ENCODE measurements at places on chromosomes 11 and 22.
A peak's percentile ranks its signal among the peaks of the same experiment; 100 is the strongest.

- DNase-seq: no peak
Observed at GRCh38 chr11:33040862-33041453, 1.6 kb downstream of the TCP11L1 start.

DNA sequence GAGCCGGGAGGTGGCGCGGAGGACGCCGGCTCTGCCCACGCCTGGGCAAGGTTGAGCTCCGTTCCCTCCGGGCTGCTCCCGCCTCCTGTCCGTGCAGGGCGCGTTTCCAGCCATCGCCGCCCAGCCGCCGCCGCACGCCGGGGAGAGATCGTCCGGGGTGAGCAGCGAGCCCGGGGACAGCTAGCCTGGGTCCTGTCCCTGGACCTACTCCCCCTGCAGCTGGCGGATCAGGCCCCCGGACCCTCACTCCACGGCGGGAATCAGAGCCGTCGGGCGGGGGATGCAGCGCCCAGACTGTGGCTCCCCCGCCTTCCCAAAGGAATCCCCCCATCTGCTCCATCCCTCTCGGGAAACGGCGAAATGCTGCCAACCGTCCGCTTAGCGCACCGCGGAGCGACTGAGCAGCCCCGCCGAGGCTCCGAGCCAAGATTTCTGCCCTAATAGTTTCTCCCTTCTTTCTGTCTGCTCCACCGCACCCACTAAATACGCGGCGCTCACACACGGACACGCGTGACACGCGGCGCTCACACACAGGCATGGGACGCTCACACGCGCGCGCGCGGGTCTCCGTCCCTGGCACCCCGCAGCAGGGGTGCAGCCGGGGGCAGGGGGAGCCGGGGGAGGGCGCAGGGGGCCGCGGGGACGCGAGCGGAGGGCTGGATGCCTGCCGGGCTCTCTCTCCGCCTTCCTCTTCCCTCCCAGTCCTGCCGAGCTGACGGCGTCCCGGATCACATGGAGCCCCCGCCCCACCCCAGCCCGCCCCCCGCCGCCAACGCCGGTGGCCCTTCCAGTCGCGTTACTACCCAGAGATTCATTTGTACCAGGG lies at the start of gene KCNJ5:
KCNJ5 (plus strand) TSS at position 814 of the 826 bp plus-strand sequence. CDS start 19,918 bp downstream, outside the sequence.
- peak; percentile 12 for DNase-seq

DNA sequence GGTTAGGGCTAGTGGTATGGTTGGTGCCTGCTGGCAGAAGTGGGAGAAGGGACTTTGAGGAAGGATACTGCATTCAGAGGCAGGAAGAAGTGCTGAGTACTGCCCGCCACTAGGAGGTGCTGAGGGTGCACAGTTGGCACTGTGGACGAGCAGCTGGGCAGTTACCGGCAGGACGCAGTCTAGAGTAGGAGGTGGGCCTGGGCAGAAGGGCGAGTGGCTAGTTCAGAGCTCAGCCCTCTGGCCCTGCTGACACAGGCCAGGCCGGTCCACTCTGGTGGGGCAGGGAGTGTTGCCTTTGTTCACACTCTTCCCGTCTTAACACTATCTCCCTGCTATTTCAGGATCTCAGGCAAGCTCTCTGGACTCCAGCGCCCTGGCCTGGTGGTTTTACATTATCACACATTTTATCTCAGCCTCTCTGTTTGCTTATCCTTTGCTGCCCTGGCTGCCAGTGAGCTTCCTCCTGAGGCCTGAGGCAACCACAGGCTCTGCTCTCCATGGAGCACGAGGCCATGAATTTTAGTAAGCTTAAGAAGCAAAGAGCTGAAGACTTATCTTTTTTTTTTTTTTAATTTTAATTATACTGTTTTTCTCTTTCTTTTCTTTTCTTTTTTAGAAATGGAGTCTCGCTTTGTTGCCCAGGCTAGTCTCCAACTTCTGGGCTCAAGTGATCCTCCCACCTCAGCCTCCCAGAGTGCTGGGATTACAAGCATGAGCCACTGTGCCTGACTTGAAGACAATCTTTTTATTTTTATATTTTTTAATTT lies 26.9 kb downstream of the SNAP29 start:
- DNase-seq: peak; percentile 63

- DNase-seq: no peak
Observed at GRCh38 chr11:85307366-85307765, 319.8 kb downstream of the DLG2 start.

DNA sequence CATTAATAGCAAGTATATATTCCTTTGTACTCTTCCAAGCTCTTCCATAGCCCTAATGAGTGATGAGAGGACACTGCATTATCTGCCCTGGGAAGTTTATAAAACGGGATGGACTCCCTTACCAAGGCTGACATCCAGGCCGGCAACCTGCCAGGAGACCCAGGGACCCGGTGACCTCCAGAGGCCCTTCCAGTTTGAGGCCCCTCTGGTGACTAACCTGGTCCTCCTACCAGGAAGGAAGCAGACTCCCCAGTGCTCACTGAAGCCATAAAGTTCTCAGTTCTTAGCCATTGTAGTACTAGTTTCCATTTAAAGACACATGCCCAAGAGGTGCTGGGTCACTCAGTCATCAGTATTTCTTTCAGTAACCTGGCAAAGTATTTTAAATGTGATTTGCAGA lies 345.4 kb downstream of the TENM4 start:
- DNase-seq: no peak

DNA sequence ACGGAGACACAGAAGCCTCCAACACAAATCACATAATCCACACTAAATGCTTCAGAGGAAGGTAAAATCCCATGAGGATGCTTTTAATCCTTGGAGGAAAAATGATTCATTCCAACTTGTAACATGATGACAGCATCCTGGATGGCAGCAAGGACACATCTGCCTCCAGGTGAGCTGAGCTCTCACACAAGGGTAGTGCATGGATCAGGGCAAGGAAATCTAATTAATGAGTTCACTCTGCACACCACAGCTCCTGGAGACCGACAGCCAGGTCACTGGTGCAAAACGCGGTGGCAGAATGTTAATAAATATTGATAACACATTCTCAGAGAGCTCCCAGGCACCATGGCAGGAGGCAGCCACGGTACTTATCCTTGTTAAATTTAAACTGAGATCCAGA lies 40.3 kb upstream of the CYP2D6 start:
- DNase-seq: no peak

GRCh38 chr22:37904572-37905533 lies 1.2 kb upstream of the MICALL1 start:
- peak; percentile 98 for DNase-seq

GRCh38 chr22:36331306-36331911 lies 56.4 kb downstream of the MYH9 start:
- DNase-seq: peak; percentile 86

DNA sequence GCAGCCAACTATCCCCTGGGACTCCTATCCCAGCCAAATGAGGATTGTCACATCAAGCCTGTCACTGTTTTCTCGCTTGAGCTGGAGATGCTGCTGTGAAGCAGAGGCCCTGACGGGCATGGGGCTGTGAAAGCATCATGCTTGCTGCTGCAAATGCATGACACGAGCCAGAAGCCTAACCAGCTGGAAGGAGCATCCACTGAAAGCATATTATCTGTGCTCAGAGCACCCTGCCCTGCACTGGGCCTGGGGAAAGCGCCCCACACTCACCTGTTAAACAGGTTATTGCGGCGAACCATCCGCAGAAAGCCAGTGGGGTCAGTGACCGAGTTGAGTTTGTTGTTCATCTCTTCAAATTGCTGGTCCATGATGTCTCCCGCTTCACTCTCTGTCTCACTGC lies 110.9 kb upstream of the PITPNB start:
- DNase-seq: no peak

- DNase-seq: no peak
Observed at GRCh38 chr11:78812513-78813293, 238.0 kb upstream of the NARS2 start.

- DNase-seq: no peak
Observed at GRCh38 chr11:35853971-35854370, 89.9 kb upstream of the LDLRAD3 start.

GRCh38 chr22:31646186-31647019 lies 15.6 kb downstream of the PISD start:
- DNase-seq: peak; percentile 99

DNA sequence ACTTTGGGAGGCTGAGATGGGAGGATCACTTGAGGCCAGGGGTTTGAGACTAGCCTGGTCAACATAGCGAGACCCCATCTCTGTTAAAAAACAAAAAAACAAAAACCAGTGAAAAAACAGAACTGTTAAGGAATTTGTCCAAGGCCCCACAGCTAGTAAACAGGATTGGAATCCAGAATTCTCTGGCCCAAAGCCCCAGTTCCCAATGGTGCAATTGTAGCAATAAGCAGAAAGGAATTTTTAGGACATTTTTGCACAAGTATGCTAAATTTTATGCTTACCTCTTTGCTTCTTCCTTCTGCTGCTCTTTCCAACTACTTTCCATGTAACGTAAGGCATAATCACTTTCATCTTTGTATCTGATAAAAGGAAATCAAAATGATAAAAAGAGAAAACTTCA lies 11.6 kb downstream of the MISFA start:
- DNase-seq: no peak

DNA sequence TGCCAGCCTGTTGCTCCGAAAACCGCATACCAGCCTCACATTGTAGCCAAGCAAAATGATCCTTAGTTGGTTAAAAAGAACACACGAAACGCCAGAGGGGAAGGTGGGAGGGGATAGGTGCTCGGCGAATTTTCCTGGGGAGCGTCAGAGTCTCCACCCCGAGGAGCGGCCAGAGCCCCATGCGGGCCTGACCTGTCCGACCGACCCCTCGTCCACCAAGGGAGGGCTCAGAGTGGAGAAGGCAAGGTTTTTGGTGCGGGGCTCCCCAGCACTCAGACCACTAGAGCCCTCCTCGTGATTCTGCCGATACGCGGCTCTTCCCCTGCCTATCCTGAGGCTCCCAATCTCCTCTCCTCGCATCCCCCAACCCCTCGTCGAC lies 39.6 kb downstream of the DIXDC1 start:
- no peak for DNase-seq

- DNase-seq: no peak
Observed at GRCh38 chr11:291281-292210, 2.6 kb downstream of the PGGHG start.

GRCh38 chr11:111944651-111945051 lies 7.5 kb downstream of the DIXDC1 start:
- peak; percentile 78 for DNase-seq

GRCh38 chr22:41528938-41529561 lies 15.2 kb downstream of the POLR3H start:
- DNase-seq: no peak

DNA sequence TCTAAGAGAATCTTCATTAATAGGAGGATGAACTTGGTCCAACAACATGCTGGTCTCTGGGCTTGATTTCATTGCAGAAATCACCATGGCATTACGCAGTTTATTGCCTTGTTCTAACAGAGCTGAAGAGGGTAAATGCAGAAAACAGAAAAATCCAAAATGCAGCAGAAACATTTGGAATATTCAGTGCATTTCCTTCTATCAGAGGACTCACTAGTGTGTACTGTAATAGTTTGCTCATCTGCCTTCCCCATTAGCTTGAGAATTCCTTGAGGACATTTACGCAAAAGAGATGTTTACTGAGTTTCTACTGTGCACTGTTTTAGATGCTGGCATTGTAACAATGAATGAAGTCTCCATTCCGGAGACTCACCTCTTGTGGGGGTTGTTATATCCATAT lies 37.4 kb downstream of the C2CD3 start:
- no peak for DNase-seq

DNA sequence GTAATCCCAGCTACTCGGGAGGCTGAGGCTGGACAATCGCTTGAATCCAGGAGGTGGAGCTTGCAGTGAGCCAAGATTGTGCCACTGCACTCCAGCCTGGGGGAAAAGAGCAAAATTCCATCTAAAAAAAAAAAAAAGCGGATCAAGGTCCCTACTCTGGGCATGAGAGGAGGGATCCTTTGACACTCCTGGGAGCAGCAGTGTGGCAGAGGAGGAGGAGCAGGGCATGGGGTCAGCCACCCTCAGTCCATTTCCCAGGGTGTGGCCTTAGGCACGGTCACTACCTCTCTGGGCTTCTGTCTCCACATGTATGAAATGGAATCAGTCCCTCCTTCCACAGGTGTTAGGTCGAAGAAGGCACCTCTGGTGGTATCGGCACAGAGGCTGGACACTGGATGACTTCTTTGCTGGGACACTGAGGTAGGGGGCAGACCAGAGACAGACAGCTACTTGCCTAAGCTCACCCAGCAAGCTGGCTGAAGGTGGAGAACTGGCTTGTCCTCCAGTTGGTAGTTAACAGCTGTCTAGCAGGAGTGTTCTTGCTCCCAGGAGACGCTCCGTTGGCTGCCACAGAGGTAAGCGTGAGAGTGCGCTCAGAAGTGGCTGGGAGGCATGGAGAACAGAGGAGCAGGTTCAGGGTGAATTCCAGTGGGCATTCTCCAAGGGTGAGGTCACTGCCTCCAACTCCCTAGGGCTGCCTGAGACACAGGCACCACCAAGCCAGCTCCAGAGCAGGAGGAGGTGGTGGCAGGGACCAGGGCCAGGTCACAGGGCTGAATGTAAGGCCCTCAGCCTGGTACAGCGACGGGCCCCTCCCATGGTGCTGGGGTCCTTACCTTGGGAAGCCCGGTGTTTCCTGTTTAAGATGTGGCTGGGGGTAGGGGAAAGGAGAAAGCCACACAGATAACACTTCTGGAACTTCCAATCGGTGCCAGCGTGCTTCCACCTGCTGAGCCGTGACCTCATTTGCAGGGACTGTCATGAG lies 19.5 kb downstream of the TXN2 start:
- peak; percentile 99 for DNase-seq

GRCh38 chr22:19169947-19170318 lies 8.6 kb downstream of the SLC25A1 start:
- DNase-seq: no peak

GRCh38 chr22:41911001-41911611 lies 3.8 kb downstream of the SHISA8 start:
- DNase-seq: no peak

DNA sequence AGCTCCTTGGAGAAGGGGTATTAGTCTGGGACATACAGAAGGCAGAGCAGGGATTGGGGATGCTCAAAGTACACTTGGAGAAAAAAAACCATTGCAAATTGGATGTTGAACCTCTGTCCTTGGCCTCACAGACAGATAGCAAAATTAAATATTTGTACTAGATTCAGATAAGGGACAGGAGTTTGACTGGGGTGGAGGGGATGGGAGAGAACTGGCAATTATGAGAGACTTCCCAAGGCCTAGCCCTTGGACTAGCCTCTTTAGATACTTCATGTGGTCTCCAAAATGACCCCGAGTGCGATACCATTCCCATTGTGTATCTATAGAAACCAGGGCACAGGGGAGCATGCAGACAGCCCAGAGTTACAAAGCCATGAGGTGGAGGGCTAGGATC lies 15.5 kb downstream of the DGAT2 start:
- DNase-seq: no peak

GRCh38 chr11:61702701-61703312 lies 22.6 kb downstream of the DAGLA start:
- no peak for DNase-seq

DNA sequence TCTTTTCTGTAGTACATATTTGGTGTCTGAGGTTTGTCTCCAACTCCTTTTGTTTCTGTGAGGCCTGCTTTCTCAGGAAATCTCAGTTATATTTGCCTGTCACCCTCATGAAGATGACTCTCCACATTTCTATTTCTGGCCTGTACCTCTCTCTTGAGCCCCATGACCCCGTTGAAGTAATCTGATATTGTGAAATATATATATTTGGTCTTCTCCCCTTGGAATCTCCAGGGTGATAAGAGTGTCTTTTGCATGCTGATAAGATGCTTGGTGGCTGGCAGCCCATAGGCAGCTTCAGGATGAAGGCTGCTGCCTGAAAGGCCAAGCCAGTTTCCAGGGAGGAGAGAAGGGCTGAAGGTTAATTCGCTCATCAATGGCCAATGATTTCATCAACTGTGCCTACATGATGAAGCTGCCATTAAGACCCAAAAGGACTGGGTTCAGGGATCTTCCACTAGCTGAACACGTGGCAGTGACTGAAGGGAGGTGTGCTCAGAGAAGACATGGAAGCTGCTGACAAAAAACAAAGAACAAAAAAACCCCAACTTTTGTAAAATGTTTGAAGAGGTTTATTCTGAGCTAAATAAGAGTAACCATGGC lies 67.4 kb downstream of the MICAL2 start:
- no peak for DNase-seq

Data from kidney glomerular epithelial cell (primary cell).